Caki2 (cell line): ENCODE measurements at places on chromosomes 3 and 15. TPM values are rescaled to one million over a fixed set of nuclear protein-coding genes. Genes with fewer than 3 reads are reported as not detected.

GRCh38 chr15:51375966-51376640 is 34.6 kb downstream of the GLDN start:
- no peak for DNase-seq

- DNase-seq, result peak; percentile 48
Observed at GRCh38 chr3:9912294-9912935, 4.5 kb upstream of the IL17RC start.

DNA sequence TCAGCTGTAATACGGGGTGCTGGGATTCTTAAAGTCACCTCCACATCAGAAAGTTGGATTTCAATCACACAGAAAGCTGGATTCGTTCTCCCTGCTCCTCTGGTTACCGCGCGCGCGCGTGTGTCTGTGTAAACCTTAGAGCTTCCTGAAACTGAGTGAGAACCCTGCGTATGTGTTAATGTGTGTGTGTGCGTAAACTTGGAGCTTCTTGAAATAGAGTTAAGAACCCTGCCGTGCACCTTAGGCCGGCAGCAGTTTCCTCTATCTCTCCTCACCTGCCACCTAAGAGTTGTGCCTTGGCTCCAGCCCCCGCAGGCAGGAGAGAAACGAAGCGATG is 531 bp downstream of the LZTFL1 start:
- DNase-seq, result no peak

GRCh38 chr3:16801223-16801622 is 83.5 kb upstream of the PLCL2 start:
- DNase-seq, result no peak

- DNase-seq, result no peak
Observed at GRCh38 chr15:62844564-62845240, 197.8 kb upstream of the TPM1 start.

DNA sequence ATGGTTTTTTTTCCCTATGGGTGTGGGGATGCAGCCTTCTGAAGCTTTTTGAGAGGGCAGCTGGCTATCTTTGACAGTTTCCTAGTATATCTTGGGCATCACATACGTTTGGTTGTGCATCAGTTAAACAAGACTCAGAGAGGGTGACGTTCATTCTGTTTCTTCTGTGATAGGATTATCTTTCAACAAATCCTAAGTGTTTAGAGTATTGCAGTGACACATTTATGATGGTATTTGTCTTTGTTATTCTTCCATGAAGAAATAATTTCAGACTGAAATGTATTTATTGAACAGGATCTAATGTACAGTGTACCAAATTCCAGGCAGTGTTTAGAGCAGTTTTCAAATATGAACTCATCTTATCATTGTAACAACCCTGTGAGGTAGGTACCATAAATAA is 114.4 kb downstream of the PLCL2 start:
- no peak for DNase-seq

- no peak for DNase-seq
Observed at GRCh38 chr3:195809291-195809785, 2.4 kb downstream of the MUC4 start.

DNA sequence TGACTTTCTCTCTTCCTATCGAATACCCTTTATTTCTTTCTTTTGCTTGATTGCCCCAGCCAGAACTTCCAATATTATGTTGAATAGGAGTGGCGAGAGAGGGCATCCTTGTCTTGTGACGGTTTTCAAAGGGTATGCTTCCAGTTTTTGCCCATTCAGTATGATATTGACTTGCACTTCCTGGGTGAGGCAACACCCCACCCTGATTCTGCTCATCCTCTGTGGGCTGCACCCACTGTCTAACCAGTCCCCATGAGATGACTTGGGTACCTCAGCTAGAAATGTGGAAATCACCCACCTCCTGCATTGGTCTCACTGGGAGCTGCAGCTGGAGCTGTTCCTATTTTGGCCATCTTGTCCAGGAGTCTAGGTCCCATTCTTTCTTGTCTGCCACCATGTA is 44.8 kb upstream of the KCNH8 start:
- DNase-seq, result no peak

DNA sequence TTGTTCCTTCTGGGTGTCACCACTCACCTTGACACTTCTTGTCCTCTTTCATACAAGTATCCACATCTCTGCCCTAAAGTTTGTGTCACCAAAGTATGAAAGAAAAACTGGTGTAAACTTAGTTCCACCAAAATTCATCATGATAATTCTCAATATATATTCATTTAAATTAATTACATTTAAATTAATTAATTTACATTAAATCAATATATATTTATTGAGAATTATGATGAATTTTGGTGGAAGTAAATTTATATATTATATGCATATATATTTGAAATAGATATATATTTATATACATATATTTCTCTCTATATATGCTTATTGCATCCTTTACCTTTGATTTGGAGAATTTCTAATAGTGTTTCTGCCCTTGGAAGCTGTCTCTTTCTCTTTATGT is 828.3 kb downstream of the PDCD6IP start:
- no peak for DNase-seq

DNA sequence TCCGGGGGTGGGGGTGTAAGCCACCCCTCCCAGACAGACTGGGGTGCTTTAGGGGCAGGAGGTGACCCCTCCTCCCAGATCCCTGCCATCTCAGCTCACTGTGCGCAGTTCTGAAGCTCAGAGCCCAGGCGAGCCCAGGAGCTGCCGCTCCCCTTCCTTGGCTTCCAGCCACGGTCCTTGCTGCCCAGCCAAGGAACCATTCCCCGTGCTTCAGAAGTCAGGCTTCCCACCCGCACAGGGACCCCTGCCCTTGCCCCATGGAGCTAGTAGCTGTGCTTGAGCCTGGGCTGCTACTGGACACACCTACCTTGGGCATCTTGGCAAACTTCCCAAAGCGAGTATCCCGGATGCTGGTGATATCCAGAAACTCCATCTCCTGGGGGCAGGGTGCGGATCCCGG is 4.8 kb downstream of the PLCB2 start:
- DNase-seq, result no peak

GRCh38 chr3:59381282-59381681 is 331.5 kb upstream of the CFAP20DC start:
- DNase-seq, result no peak

GRCh38 chr15:58062175-58062574 is 3.3 kb downstream of the ALDH1A2 start:
- DNase-seq, result no peak

DNA sequence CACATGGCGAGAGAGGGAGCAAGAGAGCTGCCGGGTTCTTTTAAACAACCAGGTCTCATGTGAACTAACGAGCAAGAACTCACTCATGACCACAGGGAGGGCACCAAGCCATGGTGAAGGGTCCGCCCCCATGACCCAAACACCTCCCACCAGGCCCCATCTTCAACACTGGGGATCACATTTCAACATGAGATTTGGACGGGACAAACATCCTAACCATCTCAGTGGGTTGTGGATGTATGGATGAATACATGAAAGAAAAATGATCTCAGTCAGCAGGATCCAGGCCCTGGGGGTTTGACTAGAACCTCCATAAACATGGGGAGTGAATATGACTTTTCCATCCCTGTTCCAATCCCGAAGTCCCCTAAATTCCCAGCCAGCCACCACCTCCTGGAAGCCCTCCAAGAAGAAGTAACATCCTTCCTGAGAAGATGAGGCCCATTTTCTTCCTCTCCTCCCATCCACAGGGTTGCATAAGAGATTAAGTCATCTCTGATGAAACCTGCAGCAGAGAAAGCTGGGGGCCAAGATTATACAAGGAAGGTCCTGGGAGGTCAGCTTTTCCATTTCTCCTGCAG is 9.5 kb downstream of the CAV3 start:
- DNase-seq, result no peak

GRCh38 chr3:28856796-28857195 is 424.1 kb upstream of the RBMS3 start:
- no peak for DNase-seq

ACOX2 gene
- 2.0 TPM in 1 of 2 replicates, not detected in the other for total RNA-seq

PAQR9 gene
- total RNA-seq, result 0.03 TPM in 1 of 2 replicates, not detected in the other

MELTF gene
- total RNA-seq, result 53.6 and 60.6 TPM in 2 replicates

CACNA2D3 gene
- total RNA-seq, result 4.1 and 6.1 TPM in 2 replicates

SMAD3 gene
- total RNA-seq, result 26.4 and 31.4 TPM in 2 replicates

ANKRD34C gene
- not detected in 2 replicates for total RNA-seq

APH1B gene
- 3.5 and 5.1 TPM in 2 replicates for total RNA-seq
